ENCODE measurements at places on chromosomes 11 and 22.

DNA sequence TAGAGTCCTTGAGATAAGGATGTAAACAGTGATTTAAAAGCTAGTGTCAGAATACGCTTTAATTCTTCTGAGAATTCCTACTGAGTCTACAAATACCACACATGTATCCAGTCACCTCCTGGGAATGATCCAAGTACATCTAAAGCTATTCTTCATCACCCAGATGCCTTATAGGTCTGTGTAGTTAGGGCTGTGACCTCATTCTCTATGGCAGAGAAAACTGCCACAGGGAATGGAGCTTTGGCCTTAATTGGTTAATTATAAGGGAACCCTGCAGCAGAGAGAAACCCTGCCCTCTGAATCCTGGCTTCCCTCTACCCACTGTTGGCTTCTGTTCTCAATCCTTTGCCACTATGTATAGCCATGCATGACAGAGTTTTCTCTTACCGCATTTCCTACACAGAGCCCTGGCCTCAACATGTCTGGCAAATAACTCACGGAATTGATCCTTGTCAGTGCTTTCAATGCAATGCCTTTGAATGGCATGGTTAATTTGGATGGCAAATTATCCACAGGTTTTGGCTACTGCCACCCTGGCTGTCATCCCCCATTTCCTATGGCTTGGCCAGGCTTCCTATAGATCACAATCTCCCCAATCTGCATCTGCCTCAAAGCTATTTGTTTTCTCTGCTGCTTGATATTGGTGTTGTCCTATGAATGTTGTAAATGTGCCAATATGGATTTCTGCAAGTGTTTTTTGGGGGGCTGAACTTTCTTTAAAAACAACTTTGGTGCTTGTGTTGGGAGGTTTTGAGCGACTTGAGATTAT, 2.9 kb downstream of the DIXDC1 start:
- no peak for DNase-seq

DNA sequence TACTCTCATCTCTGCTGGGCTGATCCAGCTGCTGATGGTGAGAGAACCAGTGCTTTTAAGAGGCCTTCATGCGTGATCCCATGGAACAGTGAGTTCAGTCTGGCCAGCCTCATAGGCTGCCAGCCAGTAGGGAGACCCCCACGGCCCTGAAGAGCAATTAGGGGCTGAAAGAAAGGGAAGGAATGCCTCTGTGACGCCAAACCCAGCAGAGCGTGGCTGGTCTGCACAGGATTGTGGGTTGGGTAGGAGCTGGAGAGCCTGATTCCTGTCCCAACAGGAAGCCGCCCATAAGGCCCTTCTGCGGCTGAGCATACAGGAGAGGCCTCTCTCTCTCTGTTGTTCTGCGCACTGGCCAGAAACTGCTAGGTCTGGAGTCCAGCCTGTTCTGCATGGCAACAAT, 181.5 kb upstream of the E2F8 start:
- DNase-seq: no peak

DNA sequence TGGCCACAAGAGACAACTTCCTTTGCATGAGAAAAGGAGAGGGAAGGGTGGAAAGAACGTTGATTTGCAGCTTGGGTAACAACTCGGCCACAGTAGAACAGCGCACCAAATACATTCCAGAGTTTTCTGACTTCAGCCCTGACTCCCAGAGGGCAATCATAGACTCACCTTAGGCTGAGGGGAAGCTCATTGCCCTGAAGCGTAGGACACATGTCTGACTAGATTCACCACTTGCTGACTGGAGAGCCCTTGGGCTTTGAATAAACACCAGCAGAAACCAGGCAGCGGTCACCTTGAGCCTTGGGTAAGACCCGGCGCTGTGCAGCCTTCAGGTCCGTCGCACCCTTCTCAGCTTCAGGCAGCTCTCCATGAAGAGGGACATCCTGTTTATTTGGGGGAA, 151.8 kb upstream of the GRIA4 start:
- no peak for DNase-seq

DNA sequence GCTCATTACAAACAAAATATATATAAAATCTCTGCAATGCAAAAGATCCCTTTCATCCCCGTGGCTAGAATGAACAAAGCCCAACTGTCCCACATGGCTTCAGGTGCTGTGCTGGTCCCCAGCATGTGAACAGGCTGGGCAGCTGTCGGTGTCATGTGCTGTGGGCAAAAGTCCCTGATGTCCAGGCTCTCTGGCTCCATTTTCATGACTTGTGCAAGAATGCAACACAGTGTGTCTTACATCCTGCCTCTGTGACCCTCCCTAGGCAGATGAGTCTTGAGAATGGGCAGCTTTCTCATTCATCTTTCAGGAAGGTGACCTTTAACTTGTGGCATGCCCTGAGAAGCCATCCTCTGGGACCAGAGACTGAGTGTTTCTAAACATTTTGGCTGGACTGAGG, 14.5 kb downstream of the GUCD1 start:
- no peak for DNase-seq

DNA sequence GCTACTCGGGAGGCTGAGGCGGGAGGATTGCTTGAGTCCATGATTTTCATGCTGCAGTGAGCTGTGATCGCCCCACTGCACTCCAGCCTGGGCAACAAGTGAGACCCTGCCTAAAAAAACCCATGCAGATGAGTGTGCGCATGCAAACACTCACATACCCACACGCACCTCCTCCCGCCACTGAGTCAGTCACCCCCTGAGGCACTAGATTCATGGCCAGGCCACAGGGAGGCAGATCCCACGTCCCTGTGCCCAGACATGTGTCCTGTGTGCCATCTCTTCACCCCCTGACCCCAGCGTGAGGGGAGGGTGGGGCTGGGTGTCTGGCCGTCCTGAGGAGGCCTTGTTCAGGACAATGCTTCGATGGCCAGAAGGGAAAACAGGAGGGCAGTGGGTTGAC, 15.5 kb downstream of the RELT start:
- DNase-seq: no peak

DNA sequence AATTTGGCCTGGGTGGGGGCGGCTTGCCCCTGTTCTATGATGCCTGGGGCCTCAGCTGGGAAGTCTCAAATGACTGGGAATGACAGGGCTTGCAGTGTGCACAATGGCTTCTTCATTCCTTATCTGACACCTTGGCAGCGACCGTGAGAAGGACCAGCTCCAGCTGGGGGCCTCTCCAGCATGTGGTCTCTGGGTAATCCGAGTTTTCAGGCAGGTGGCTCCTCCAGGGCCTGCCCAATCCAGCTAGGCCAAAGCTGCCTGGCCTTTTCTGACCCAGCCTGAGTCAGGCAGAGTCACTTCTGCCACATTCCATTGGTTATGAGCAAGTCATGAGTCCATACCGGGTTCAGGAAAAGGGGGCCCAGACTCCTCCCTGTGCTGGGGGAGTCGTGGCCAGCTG, 646.0 kb downstream of the OPCML start:
- DNase-seq: no peak

DNA sequence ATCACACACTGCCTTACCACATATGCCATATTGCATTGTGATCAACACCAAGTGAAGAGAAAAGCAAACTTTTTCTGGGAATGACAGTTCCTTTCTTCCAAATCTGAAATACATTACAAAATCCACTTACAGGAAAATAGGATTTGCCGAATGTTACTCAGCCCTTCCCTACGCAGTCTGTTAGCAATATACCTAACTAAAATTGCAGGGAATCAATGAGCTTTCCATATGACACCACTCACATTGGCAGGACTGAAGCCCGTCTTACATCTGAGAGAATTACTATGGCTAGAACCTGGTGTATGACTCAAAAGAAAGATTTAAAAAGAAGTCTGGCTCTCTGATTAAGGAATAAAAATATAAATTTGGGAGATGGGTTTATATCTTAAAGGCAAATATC, 136.0 kb downstream of the LRRC4C start:
- DNase-seq: no peak

DNA sequence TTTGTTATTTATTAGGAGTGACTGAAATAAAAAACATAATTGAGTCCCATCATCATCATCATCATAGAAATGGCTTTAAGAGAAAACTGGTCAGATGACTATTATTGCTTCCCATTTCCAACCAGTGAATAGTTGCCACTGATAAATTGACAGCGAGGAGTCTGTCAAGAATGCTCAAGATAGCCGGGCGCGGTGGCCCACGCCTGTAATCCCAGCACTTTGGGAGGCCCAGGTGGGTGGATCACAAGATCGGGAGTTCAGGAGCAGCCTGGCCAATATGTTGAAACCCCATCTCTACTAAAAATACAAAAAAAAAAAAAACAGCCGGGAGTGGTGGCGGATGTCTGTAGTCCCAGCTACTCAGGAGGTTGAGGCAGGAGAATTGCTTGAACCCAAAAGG, 1.9 kb downstream of the WBP2NL start:
- no peak for DNase-seq

DNA sequence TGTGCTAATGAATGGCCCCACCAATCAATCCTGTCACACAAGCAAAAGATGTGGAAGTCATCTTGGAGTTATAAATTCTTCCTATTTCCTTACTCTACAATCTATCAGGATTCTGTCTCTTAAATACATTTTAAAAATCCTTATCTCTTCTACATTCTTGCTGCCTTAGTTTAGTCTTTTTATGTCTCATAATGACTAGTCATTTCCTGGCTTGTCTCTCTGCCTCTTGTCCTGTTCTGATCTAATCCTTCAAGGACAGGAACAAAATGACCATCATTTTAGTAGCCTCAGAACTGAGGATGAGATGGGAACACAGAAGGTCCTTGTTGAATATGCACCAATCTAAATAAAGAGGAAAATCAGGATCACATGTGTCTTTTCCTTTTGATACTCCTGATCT, 56.6 kb upstream of the LIN7C start:
- DNase-seq: no peak

DNA sequence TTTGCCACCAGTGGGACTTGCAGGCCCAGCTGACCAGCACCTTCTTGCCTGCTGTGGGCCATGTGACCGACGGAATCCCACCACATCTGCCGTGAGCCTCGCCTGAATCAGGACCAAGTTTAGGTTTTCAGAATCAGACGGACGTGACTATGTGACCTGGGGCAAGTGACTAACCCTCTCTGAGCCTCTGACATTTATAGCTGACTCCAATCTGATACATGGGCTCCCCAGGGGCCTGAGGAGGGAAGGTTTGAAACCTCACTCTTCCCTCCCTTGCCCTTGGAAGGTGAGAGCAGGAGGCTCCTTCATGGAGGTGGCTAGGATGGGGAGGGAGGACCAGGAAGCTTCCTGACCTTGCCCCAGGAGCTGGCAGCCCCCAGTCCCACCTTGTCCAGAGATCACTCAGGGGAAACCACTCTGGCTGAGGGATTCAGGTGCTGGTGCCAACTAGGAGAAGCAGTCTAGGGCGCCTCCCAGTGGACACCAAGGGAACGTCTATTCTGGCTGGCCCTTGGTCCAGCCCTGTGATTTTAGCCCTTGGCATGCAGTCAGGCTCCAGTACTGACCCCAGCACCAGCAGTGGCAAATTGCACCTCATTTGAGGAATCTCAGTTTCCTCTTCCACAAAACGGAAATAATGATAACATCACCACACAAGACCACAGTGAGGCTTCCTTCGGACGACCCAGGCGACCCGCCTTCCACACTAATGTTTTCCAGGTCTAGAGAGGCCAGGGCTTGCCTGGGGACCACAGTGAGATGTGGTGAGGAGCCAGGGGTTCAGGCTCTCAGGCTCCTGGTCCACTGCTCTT, 47.2 kb upstream of the SYT7 start:
- DNase-seq: peak; percentile 64

DNA sequence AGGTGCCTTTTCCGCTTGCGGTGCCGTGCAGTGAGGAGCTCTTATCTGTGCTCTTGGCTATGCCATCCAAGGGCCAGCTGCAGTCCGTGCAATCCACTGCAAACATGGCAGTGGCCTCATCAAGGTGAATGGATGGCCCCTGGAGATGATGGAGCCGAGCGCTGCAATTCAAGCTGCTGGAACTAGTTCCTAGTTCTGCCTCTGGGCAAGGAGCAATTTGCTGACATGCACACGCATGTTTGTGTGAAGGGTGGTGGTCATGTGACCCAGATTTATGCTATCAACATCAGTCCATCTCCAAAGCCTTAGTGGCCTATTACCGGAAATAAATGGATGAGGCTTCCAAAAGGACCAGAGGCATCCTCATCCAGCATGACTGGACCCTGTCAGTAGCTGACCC, 3.1 kb upstream of the EHD1 start:
- no peak for DNase-seq

DNA sequence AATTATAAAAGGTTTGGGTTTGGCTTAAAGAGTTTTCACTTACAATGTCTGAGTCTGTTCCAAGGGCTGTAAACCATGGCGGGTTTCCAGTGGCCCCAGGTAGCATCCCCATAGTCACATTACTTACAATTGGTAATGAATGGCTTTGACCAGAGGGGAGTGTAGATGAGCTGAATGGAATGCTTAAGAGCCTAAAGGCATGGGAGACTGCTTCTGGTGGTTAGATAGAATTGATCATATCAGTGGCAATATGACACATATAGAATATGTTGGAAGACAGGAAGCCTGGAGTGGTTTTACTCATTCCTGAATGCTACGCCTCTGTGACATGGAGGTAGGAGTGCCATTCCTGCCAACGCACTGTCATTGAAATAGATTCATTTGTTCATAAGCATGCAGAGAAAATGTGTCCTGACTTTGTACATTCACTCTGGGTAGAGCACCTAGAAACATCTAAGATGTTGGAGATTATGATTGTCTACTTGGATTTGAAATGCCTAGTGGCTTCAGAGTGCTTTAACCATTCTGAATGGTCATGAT, 183.3 kb downstream of the BLID start:
- no peak for DNase-seq

DNA sequence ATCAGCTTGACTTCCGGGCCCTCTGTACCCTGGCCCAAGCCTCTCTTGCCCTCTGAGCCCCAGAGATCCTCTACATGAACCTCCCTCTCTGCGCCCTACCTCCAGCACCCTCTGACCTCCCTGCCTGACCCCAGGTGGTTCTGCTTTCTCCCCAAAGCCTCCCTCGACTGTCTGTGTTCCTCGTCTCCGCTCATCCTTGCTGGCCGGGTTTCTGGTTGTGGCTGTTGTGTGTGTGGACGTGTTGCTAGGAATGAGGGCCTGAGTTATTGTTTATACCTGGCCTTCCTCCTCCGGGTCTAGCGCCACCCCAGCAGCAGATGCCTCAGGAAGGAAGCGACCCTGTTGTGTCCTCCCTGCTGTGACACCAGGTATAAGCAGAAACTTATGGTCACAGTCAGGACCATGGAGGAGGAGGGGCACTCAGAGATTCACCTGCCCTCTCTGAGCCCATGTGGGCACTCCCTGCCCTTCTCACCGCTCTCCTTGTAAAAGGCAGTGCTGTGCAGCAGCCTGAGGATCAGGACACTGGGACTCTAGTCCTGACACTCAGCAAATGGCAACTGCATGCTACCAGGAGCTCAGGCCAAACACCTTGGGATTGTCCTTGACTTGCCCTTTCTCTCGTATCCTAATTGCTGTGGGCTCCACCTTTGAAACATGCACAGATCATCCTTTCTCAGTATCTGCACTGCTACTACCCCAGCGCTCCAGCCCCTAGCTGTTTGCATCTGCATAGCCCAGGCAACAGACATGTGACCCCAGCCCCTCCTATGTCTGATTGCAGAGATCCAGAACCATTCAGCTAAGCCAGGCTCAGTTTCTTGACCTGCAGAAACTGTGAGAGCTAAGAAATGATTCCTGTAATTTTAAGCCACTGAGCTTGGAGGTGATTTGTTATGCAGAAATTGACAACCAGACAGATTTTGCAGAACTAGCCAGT, 140.1 kb downstream of the ST3GAL4 start:
- no peak for DNase-seq
